ENCODE measurements at places on chromosomes 6 and 20.

DNA sequence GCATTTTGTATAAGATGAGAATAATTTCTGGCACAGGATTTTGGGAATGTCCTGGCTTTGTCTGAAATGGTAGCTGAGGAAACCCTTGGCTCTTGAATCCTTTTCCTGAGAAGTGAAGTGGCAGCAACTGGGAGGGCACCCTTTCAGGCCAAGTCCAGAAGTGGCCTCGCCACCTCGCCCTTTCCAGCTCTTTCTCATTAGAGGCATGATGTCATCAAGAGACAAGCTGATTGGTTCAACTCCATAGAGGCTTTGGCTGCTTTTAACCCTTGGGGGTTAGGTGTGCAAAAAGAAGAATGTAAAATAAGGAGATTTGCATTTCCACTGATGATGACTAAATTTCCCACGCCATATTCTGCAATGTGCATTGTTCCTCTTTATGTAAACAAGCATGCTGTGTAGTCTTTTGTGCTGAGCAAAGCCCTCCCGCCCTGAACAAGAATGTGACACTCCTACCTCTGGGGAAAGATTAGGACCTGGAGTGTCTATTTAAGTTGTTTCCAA is 116.5 kb downstream of the TCP11 start:
- no peak for DNase-seq

DNA sequence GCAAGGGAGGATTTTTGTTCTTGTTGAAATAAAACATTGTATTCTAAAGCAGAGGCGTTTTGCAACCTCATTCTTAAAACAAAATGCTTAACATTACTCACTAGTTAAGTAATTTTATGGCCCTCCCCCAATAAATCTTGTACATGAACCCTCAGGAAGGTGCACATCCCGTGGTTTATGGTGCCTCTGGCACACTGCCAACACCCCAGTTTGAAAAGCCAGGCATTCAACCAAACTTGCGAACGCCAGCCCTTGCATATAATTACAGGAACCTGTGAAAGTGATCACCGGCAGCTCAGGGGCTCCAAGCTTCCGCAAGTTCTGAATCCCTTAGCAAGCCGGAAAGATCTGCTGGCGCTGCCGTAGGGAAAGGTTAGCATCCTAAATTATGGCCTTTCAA is 1109.0 kb upstream of the FLRT3 start:
- no peak for DNase-seq

DNA sequence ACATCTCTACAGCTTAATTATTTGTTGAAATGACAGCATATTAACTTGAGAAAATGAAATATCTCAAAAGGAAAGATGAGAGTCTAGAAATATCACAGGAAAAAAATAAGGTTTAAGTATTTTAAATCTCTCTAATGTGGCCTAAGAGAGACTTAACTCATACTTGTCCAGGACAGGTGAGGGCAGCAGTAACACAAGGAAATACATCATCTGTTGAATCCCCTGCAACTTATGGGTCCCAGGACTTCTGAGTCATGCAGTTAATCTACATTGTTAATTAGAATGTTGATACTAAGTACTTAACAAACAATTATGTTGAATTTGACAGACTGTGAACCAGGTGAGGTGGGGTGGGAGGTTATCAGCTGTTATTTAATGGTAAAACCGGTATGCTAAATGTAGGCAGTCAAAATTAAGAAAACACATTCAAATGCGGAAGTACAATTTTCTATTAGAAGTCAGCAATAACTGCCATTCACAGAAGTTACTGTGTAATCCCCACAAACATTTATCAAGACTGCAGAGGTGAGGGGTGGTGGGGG is 87.9 kb downstream of the CEP57L1 start:
- no peak for DNase-seq

DNA sequence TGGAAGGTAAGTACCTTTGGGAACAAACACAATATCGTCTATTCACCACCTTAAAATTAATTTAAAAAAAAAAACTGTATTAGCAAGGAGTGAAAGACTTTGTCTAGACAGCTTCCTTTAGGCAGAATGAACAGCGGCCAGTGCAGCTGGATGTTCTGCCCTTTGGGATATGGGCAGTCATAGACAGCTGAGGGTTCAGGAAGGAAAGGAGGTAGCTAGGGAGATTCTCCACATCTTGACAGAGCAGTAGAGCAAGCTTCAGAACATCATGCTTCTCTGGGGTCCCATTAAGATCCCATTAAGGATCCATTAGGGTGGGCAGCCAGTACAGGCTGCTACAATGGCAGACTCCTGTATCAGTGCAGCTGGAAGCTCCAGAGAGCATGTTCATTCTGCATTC is 46.5 kb upstream of the PLCB4 start:
- no peak for DNase-seq

GRCh38 chr6:12766365-12766764 is 49.8 kb downstream of the PHACTR1 start:
- no peak for DNase-seq

DNA sequence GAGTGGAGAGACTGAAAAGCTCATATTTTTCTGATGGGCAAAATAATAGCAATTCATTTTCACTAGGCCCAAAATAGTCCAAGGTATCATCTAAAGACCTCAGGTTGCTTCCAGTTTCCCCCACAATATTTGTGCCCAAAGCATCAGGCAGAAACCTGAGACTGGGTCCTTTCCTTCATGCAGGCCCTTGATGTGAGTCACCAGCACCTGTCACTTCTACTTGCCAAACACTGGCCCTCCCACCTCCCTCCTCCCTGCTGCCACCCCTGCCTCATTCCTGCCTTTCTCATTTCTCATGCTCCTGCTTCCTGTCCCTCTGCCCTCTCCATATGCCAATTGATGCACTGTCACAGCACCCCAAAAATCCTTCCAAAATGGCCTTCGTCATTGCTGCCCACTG is 230.4 kb upstream of the CST7 start:
- no peak for DNase-seq

DNA sequence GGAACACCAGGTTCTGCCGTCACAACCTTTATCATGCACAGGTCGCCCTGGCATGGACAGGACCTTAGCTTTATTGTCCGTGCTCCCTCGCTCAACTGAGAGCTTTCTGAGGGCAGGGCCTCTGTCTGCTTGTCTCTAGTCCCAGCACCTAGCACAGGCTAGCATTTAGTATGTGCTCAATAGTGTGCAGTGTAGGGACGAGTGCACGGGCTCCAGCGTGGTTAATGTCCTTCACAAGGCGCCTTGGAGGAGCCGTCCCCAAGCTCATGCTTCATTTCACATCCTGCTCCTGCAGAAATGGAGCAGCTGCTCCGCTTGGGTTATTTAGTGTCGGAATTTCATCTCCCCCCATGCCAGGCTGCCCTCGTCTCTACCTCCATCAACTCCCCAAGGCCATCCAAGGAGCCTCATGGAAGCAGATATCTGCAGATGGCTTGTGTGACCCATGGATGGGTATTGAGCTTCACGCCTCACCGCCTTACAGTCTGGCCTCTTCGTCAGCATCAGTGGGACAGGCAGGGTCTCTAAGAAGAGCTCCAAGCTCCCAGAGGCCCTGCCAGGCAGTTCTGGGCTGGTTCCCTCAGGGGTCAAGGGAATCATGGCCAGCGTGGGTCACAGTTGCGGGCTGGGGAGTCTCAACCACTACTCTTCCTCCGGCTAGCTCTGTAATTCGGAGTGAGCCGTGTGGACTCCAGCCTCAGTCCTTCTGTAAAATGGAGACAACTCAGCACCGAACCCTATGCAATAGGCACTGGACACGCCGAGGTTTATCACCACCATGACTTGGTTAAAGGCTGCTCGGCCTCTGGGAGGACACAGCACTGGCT is 60.8 kb upstream of the APCDD1L start:
- DNase-seq: no peak

DNA sequence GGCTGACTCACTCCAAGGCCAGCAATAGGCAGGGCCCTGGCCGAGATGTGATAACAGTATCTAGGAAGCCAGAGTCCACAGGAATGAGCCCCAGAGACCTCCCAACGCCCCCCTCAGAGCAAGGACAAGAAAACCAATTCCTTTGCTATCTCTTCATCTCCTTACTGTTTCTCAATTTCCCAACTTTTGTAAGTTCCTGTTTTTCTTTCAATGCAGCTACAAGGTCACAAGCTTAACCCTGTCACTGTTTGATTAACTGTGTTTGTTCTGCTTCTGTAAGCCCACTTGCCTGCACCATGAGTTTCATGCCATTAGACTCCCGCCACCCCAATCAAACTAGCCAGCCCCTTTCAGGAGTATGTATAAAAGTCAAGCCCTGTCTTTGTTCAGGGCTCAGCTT is 3.5 kb downstream of the FKBP1C start:
- DNase-seq: no peak

DNA sequence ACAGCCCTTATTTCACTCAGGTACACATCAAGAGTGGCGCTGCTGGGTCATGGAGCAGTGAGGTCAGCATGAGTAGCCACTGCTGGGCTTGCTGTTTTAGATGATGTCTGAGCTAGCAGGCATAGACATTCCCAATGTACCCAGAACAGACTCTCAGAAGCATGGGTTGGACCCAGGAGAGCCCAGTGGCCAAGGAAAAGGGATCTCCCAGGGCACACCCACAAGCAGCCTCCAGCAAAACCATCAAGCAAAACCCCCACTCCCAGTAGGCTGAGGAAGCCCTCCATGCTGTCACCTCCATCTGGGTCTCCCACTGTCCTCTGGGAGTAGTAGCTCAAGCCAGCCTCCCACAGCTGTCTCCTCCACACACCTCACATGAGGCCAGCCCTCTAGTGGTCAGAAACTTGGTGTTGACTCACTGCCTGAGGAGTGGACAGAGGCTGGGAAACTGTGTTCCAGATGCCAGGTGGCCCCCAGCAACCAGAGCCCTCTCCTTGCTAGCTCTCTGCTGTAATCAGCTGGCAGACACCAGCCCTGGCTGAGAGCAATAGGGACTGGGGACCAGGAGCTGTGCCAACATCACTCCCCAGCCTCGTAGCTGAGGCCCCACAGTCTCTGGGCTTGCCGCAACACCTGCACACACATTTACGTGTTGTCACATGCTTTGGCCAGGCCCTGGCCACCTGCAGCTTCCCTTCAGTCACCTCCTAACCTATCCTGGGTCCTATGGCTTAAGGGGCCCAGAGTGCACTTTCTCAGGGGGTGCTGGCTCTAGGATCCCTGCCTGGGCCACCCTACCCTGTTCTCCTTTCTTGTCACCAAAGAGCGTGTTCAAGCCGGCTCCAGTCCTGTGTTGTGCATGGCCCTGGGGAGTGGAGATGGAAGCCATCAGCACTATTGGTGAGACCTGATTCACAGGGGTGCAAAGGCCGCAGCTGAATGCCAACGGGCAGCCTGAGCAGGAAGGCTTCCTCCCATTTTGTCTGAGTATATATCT is 1.9 kb upstream of the AP5S1 start:
- DNase-seq: no peak

- no peak for DNase-seq
Observed at GRCh38 chr6:119339941-119340456, 9.6 kb downstream of the MAN1A1 start.

- DNase-seq: no peak
Observed at GRCh38 chr20:34403063-34403827, 40.2 kb downstream of the ITCH start.

DNA sequence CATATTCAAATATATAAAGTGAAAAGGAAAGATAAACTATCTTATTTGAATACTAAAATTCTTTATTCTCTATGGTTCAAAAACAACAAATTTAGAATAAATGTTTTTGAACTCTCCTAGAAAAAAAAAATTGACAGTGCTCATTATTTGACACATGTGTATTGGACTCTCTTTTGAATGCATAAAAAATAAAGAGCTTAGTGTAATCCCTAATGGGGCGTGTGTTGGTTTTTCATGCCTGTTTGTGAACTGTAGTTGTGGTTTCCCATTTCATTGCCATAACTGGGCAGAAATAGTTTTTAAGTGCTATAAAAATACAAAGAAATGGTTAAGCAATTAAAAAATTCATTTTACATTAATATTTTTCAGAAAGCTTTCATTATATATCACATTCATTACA is 101.3 kb downstream of the REV3L start:
- no peak for DNase-seq

- no peak for DNase-seq
Observed at GRCh38 chr20:12225898-12226297, 308.2 kb downstream of the BTBD3 start.

- no peak for DNase-seq
Observed at GRCh38 chr6:136566007-136566487, 15.8 kb upstream of the MAP7 start.

DNA sequence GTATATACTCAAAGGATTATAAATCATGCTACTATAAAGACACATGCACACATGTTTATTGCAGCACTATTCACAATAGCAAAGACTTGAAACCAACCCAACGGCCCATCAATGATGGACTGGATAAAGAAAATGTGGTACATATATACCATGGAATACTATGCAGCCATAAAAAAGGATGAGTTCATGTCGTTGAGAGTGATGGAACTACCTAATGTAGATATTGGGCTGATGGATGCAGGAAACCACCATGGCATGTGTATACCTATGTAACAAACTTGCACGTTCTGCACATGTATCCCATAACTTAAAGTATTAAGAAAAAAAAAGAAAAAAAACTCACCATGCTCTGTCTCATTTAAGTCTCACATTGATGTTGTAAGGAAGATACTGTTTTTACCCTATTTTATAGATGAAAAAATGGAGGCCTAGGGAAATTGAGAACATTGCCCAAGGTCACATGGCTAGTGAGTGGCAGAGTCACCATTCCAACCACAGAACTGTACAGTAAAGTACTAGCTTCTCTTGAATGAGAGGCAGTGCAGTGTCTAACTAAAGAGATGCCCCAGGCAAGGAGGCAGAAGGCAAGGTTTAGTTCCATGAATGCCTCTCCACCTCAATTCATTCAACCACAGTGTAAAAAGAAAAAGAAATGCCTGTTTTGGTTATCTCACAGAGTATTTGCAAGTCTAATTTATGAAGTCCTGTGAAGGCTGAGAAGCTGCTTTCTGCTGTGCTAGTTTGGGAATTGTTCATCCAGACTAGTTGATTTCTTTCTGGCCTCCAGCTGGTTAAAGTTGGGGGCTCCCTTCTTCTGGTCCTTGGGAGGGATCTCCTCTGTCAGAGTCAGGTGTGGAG is 68.2 kb downstream of the FIG4 start:
- no peak for DNase-seq

DNA sequence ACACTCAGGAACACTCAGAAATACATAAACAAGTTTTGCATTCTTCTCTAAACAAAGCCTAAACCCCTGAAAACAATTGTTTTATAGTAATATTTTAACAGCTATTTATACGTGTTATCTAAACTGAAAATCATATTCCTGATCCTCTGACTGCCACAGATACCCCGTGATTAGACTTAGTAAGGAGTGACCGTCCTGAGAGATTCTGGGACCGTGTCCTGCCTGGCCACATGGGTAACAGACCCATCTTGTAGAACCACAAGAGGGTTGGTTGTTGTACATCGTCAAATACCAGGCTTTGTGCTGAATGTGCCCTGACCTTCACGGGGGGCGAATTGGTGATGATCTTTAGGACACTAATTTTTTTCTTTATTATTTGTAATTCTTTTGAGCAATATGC is 214.4 kb downstream of the TMEM242 start:
- no peak for DNase-seq

DNA sequence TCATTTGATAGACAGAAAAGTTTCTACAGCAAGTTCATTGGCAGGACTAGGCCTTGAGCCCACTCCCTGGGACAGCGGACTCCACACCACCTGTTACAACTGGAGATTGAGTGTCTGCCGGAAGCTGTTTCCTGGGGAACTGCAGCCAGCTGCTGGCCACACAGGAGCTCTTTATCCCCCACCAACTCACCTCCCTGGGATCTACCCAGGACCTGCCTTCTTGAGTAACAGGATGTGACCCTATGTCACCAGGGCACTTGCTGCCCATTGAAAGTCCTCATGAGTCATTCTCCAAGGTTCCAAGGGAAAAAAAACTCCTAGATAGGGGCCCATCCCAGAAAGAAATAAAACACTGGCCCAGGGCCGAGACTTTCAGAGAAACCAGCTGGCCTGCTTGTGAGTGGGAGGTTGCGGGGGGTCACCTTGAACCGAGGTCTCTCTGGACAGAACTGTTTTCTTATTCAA is 37.4 kb upstream of the SLC9A8 start:
- DNase-seq: no peak

Data from caudate nucleus (tissue), 63 donors.